ENCODE measurements at places on chromosomes 4 and X. TPM values are rescaled to one million over a fixed set of nuclear protein-coding genes. Genes with fewer than 3 reads are reported as not detected.

The GPR82 gene
- total RNA-seq: 0.12 TPM

The DIPK2B gene
- total RNA-seq: not detected

The ZNF711 gene
- 0.54 TPM for total RNA-seq

The RASL11B gene
- total RNA-seq: 0.17 TPM

The FAM47A gene
- total RNA-seq: not detected

The PLP1 gene
- not detected for total RNA-seq

The NLGN3 gene
- total RNA-seq: 3.1 TPM

The VCX3A gene
- total RNA-seq: not detected

The REPS2 gene
- not detected for total RNA-seq

The GPR143 gene
- total RNA-seq: not detected

The ELF2 gene
- 37.3 TPM for total RNA-seq

The HTN1 gene
- total RNA-seq: not detected

The TRPC5OS gene
- not detected for total RNA-seq

The PDZD4 gene
- 0.39 TPM for total RNA-seq

The PDE5A gene
- 0.49 TPM for total RNA-seq

The RADX gene
- total RNA-seq: 7.5 TPM

The EGF gene
- total RNA-seq: not detected

The ZXDB gene
- total RNA-seq: 6.3 TPM

The GPRASP2 gene
- total RNA-seq: 0.37 TPM

The HMX1 gene
- total RNA-seq: not detected

The HNRNPD gene
- total RNA-seq: 313 TPM

The CSAG3 gene
- total RNA-seq: 7.4 TPM

The EPGN gene
- total RNA-seq: not detected

The TBX22 gene
- total RNA-seq: not detected

The GLRA2 gene
- not detected for total RNA-seq

The CSAG2 gene
- total RNA-seq: not detected

The IL21 gene
- total RNA-seq: 30.1 TPM

The FGFBP1 gene
- not detected for total RNA-seq

The CYP2U1 gene
- 2.7 TPM for total RNA-seq

The MAGEA11 gene
- total RNA-seq: not detected

The GPR173 gene
- not detected for total RNA-seq

The CYTL1 gene
- not detected for total RNA-seq

The C4orf54 gene
- not detected for total RNA-seq

Measured in T-helper 1 cell treated with Interleukin-12 subunit alpha and Interleukin-12 subunit beta and Interleukin-4 antibody, amounts not matched to agents 30 ng/mL and 1 ng/mL, for 36 hours (primary cell).